T-cell (primary cell): ENCODE measurements at places on chromosomes 6 and 20.

- no peak for DNase-seq
Measured at GRCh38 chr6:967701-968100, 274.8 kb upstream of the EXOC2 start.

- no peak for DNase-seq
Measured at GRCh38 chr6:4703382-4703781, 72.8 kb upstream of the CDYL start.

GRCh38 chr20:19973961-19974629 is 43.1 kb upstream of the NAA20 start:
- no peak for DNase-seq

GRCh38 chr6:7196685-7197283 is 89.0 kb downstream of the RREB1 start:
- DNase-seq, result no peak

DNA sequence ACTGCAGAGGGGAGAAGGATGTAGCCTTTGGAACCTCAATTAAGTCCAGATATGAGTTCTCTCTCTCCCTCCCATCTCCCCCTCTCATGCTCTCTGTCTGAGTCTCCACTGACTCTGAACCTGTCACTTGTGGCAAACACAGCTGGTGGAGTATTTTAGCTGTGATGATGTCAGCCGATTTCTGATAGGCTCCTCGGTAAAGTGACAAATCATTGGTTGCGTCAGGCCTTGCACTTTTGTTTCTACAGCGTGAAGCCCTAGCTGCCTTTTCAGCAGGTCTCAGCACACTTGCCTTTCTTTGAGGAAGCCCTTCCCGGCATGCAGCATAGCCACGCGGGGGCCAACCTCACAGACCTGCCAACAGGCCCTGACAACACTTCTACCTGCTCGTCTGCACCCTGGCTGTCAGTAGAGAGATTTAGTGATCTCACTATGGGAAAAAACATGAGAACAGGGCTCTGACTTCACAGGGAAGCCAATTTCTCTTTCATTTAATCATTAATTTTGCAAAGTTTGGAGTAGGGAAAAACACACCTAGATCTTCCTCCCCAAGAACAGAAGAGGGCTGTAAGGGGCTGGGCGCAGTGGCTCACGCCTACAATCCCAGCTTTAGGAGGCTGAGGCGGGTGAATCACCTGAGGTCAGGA is 84.4 kb downstream of the GMPR start:
- DNase-seq, result peak; percentile 85

DNA sequence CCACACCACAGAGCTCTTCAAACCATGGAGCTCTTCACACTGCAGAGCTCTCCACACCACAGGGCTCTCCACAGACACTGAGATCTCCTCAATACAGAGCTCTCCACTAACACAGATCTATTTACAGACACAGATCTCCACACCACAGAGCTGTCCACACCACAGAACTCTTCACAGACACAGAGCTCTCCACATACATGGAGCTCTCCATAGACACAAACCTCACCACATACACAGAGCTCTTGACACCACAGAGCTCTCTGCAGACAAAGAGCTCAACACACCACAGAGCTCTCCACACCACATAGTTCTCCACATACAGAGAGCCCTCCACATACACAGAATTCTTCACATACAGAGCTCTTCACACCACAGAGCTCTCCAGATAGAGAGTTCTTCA is 53.0 kb downstream of the ERMARD start:
- DNase-seq, result no peak

GRCh38 chr6:39193201-39193791 is 36.0 kb downstream of the KCNK5 start:
- DNase-seq, result no peak

- no peak for DNase-seq
Measured at GRCh38 chr6:88520017-88520338, 353.8 kb upstream of the CNR1 start.

- no peak for DNase-seq
Measured at GRCh38 chr6:126266664-126267063, 73.3 kb upstream of the CENPW start.

DNA sequence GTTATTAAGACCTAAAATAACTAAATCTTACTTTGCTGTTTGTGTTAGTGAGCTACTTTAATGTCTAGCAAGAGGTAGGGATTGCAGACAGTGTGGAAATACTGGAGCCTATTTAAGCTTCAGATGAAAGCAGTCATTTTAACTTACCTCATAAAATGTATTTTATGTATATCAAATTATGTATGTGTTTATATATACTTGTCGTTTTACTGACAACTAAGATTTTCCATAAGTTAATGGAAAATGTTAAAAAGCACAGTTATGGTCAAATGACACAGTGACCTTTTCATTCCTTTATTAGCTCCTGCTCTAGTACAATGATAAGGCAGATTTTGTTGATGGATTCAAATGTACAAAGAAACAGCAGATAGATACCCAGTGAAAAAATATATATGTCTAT is 34.6 kb downstream of the QKI start:
- no peak for DNase-seq

DNA sequence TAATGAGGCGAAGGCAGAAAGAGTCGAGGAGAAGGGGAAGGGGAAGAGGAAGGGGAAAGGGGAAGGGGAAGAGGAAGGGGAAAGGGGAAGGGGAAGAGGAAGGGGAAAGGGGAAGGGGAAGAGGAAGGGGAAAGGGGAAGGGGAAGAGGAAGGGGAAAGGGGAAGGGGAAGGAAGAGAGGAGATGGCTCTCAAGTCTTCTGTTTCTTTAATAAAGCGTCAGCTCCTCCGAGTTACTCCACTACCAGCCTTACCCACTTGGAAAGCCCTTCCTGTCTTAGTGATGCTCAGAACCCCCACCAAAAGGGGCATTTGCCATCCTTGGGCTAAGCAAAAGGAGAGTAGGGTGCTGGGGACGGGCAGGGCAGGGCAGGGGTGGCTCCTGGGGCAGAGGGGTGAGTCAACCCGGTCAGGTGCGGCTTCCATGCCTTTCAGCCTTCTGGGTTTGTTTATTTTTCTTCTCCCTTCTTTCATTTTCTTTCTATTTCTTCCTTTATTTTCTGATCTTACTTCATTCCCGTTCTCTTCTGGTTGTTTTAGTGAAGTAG is 476 bp upstream of the CLIC5 start:
- DNase-seq, result no peak

- no peak for DNase-seq
Measured at GRCh38 chr6:118377711-118378414, 170.2 kb upstream of the PLN start.

GRCh38 chr6:97292671-97293070 is 9.7 kb upstream of the MMS22L start:
- DNase-seq, result no peak
